Caco-2 (cell line): ENCODE measurements at places on chromosomes 4 and X. TPM values are rescaled to one million over a fixed set of nuclear protein-coding genes. Genes with fewer than 3 reads are reported as not detected.

The RASL11B gene
- total RNA-seq: 19.6 and 23.3 TPM in 2 replicates

The CT45A3 gene
- total RNA-seq: not detected in 2 replicates

The DCX gene
- total RNA-seq: not detected in 2 replicates

The EREG gene
- 35.5 and 37.0 TPM in 2 replicates for total RNA-seq

The AREG gene
- 146 and 162 TPM in 2 replicates for total RNA-seq
